Stimulated activated CD8-positive, alpha-beta memory T cell treated with anti-CD3 and anti-CD28 coated beads, Interleukin-4, amount 100 ng/mL, for 24 hours (primary cell): ENCODE measurements at places on chromosomes 2 and 18.
A peak's percentile ranks its signal among the peaks of the same experiment; 100 is the strongest.

DNA sequence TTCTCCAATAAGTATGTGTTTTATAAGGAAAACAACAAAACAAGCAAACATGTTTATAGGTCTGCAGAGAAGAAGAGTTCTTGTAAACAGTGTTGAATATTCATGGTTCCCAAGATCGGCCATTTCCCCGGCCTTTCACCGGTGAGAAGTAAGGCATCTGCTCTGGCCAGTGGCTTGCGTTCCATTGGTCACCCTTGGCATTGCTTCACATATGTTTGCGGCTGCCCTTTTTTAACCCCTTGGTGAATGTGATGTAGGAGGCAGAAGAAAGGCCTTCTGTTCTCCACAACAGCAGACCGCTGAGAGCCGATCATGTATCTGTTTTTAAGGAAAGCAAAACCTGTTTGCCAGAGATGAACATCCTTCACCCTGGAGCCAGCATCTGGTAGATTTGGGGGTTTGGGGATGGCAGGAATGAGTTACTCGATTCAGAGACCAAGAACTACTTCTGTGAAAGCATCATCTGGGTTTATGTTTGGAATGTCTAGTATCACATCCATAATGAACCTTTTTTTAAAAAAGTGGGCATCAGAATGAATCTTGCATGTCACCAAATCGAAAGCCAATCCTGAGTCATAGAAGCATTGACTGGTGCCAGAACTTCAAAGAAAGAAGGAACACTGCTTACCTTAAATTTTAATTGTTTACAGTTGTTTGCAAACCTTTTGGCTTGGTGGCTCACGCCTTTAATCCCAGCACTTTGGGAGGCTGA is 112.3 kb downstream of the AGAP1 start:
- no peak for DNase-seq

GRCh38 chr2:151299920-151300539 is 10.6 kb upstream of the NMI start:
- DNase-seq: no peak

- no peak for DNase-seq
These were observed 87.1 kb downstream of the LAMA3 start for GRCh38 chr18:23776306-23776705.

- no peak for DNase-seq
These were observed 19.6 kb downstream of the CPLX4 start for GRCh38 chr18:59298871-59299270.

DNA sequence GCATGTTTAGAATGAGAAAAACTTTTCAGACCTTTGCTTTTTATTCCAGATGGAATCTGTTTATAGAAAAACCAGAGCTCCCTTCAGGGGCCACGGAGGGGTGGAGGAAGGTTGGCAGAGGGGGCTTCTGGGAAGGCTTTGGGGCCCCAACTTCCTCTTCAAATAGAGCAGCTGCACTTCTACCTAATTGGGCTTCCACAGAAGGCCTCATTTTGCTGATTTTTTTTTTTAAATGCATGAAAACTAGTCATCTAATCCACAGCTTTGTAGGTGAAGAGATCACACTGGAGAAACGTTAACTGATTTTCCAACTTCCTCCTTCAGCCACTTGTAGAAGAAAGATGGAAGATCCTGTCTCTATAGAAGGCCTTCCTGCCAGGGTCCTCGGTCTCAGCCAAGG is 181.8 kb downstream of the BCL11A start:
- DNase-seq: no peak

DNA sequence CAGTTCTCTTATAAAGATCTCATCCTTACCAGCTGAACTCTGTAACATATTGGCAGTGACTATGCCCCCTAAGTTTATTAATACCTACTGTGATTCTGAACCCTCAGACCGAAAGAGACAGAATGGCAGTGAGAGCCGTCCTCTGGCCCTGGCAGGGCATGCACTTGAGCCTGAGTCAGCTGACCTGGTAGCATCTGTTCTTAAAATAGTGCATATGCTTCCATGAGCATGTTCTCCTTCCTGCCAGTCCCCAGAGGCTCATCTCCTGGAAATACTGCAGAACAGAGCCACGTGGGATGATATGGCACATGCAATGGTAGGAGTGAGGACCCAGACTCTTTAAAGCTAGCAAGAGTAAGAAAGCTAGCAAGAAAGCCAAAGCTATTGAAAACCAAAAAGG is 59.0 kb downstream of the RASGRP3 start:
- DNase-seq: no peak

GRCh38 chr2:95025406-95026319 is at the start of gene MAL:
Gene MAL, plus strand, starts transcription at chr2:95025708. Its CDS starts 85 bp downstream, at chr2:95025793.
- peak; percentile 32 for DNase-seq
